Activated CD8-positive, alpha-beta memory T cell treated with anti-CD3 and anti-CD28 coated beads, Interleukin-2, amount 50 U/mL, for 4 hours (primary cell): ENCODE measurements at places on chromosomes 3 and 15.

- no peak for DNase-seq
Measured at GRCh38 chr3:193452338-193452737, 73.8 kb upstream of the ATP13A5 start.

- DNase-seq, result no peak
Measured at GRCh38 chr3:187742351-187743171, 2.7 kb downstream of the BCL6 start.

GRCh38 chr3:174169736-174170135 is 689.4 kb upstream of the NAALADL2 start:
- no peak for DNase-seq

- DNase-seq, result no peak
Measured at GRCh38 chr3:52615166-52615565, 70.5 kb downstream of the PBRM1 start.

DNA sequence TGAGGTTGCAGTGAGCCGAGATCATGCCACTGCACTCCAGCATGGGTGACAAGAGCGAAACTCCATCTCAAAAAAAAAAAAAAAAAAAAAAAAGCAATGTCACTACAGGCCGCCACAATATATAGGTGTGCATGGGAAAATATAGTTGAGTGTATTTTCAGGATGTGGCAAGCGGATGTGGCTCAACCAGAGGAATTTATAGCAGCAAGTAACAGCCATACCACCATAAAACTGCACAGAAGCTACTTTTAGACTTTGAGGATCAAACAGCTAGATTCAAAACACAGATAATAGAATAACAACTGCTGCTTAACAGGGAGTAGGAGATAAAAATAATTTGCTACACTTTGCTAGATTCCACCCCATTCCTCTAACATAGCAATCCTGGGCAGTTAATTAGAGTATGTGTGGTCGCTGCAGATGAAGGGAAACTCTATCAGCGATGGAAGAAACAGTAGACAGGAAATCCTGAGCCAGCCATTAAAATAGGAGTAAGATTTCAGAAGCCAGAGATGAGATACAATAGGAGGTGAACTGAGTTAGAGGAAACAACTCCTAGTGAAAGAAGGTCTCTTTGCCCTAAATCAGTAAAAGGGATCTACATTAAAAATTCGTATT is 318.7 kb upstream of the STT3B start:
- DNase-seq, result no peak

- no peak for DNase-seq
Measured at GRCh38 chr3:134965865-134966481, 170.9 kb downstream of the EPHB1 start.

DNA sequence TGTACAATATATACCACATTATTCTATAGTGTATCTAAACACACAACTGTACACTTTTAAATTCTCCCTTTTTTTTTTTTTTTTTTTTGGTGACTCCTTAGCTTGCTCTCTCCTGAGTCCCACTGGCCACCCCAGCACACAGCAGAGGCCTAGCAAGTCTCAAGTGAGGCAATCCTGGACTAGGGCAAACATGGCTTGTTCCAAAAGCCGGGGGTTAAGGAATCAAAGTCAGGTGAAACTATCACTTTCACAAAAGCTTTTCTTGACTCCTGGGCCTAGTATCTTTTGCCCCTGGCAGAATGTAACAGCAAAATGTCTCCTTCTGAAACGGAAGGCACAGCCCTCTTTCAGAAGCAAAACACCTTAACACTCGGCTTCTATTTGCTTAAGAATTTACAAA is 5.8 kb downstream of the EOMES start:
- DNase-seq, result no peak
